NCI-H1092 (cell line): ENCODE measurements at places on chromosomes 3 and 15.

GRCh38 chr3:38610934-38611333 is 38.6 kb downstream of the SCN5A start:
- no peak for DNase-seq

GRCh38 chr3:63662500-63662899 is 10.0 kb downstream of the SNTN start:
- DNase-seq, result no peak

DNA sequence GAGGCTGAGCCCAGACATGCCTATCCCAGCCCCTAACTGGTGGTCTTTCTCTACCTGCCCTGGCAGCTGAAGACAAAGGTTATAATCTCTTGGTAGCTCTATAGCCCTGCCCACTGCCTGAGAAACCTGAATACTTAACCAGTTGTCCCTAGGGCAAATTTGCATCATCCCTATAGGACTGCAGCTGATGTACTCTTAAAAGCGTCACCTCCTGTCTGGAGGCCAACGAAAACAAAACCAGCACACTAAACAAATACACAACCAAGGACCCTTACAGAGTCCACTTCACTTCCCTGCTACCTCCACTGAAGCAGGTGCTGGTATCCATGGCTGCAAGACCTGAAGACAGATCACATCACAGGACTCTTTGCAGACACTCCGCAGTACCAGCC is 98.0 kb downstream of the KCNAB1 start:
- DNase-seq, result no peak

GRCh38 chr3:171320750-171321558 is 139.3 kb downstream of the TNIK start:
- no peak for DNase-seq

- no peak for DNase-seq
Observed at GRCh38 chr3:116896116-116896515, 186.5 kb downstream of the TUSC7 start.

DNA sequence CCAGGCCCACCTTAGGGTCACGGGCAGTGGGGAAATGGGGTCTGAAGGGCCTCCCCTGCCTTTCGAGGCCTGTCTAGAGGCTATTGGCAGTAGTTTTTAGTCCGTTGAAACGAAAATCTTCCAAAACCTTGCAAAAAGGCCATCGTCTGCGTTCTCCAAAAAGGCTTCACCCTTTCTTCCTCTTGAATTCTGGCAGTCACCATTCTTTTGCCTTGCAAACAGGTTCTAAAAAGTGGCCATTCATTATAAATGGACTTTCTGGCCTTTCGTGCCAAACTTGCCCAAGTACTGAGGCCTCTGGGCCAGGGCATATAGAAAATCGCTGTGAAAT is 367 bp upstream of the TARS3 start:
- no peak for DNase-seq

GRCh38 chr3:188316723-188317070 is 162.7 kb downstream of the LPP start:
- DNase-seq, result no peak

DNA sequence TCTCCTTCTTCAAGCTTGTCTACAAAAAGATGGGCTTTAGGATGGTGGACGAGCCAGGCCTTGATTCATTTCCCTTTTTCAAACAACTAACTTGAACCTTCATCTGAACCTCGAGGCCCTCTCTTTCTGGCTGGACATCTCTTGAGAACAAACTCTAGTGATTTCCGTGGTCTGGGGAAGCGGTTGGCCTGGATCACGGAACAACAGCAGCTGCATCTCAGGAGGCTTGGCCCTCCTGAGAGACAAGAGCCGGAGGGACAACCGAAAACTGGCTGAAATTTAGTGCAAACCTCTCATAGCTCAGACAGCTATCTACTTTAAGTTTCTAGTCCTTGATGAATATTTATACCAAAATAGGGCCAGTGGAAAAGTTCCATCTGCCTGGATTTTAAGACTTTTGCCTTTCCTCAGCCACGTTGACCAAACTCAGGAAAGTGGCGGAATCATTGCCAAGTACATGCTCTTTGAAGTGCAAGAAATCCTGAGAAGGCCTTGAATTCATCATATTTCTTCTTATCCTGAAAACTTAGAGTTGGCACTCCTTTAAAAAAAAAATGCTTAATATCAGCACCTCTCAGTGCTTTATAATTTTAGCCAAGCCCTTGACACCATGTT is 14.5 kb downstream of the LMCD1 start:
- DNase-seq, result no peak

GRCh38 chr3:113151461-113152031 is 59.8 kb upstream of the BOC start:
- peak; percentile 70 for DNase-seq
